ENCODE measurements at places on chromosomes 16 and 17. TPM values are rescaled to one million over a fixed set of nuclear protein-coding genes. Genes with fewer than 3 reads are reported as not detected.

DNA sequence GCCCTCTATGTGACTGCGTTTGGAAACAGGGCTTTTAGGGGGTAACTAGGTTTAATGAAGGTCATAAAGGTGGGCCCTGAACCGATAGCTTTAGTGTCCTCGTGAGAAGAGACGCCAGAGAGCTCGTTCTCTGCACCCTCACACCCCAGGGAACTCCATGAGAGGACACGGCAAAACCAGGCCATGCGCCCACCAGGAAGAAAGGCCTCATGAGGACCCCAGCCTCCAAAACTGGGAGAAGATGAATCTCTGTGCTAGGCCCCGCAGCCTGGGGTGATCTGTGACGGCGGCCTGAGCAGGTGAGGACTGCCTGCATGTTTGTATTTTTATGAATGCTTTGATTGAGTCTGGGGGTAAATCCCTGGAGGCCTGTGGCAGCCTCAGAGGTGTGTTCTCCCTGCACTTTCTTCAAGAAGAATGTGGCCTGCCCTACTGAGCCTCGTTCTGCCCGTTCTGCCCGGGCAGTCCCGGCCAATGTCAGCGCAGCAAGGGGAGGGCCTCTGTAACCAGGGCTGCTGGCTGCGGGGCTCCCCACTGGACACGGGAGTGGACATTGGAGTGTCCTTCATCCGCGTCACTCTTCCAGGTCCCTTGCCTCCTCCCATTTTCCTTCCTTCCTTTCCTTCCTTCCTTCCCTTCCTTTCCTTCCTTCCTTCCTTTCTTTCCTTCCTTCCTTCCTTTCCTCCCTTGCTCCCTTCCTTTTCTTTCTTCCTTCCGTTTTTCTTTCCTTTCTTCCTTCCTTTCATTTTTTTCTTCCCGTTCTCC, 6.8 kb upstream of the RNF213 start:
- DNase-seq: no peak

- no peak for DNase-seq
Observed at GRCh38 chr17:73103641-73104335, 11.3 kb upstream of the SLC39A11 start.

DNA sequence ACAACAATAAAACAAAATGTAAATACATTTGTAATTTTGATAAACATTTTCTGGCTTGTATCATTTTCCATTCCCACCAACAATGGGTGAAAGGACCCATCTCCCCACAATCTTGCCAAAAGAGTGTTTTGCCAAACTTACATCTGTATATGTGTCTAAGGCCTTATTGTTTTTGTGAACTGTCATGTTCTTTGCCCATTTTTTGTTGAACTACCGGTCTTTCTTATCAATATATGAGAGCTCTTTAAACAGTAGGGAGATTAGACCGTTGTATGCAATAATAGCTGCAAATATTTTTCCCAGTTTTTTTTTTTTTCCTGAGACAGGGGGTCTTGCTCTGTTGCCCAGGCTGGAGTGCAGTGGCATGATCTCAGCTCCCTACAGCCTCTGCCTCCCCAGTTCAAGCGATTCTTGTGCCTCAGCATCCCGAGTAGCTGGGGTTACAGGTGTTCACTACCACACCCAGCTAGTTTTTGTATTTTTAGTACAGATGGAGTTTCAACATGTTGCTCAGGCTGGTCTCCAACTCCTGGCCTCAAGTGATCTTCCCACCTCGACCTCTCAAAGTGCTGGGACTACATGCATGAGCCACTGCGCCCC, 9.6 kb upstream of the STX4 start:
- no peak for DNase-seq

DNA sequence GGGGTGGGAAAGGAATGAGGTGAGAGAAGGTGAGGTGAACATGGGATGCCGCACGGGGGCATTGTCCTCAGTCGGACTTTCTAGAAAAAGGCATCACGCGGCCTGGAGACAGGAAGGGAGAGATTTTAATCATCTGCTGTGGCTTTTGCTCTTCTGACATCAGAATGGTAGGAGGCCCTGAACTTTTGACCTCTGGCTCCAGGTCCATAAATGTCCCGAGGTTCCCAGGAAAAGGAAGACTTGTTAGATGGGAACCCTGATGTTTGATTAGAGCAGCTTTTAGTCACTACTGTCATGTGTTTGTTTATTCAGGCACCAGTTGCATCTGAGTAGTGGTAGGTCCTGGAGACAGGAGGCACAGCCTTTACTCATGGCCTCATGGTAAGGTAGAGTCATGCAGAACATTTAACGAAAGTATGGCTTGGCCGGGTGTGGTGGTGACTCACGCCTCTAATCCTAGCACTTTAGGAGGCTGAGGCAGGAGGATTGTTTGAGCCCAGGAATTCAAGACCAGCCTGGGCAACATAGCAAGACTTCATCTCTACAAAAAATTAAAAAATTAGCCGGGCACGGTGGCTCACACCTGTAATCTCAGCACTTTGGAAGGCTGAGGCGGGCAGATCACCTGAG, 203.1 kb downstream of the MSI2 start:
- DNase-seq: no peak

GRCh38 chr16:23594186-23594585, 1.9 kb downstream of the NDUFAB1 start:
- DNase-seq: no peak

DNA sequence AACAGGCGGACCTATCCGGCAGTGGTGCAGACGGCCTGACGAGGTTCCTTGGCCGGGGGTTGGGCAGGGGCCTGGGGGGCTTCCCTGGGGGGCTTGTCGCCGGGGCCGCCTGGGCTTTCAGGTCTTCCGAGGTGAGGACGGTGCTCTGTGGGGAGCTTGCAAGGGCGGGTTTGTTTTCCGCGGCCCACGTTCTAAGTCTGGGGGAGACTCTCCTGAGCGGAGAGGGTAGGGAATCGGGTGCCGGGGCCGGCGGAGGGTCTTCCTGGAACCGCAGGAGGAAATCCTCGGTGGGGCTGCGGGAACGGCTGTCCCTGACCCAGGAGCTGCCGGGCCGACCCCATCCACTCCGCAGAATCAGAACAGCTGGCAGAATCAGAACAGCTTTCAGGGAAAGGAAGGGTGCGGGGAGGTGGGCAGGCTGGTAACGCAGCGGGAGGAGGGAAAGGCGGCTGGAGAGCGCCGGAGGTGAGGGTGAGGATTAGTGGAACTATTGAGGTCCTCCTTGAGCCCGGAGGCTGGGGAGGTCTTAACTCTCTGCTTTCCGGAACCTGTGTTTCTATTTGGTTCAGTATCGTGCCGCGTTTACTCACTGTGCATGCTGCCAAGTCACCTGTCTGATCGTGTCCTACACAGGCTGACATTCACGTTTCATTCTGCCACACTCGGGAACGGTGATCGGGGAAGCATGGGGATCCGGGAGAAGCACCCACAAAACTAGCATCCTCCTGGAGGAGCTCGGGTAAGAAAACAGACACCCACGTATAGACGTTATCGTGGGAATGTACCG, 28.9 kb downstream of the CPSF4L start:
- DNase-seq: peak; percentile 46

DNA sequence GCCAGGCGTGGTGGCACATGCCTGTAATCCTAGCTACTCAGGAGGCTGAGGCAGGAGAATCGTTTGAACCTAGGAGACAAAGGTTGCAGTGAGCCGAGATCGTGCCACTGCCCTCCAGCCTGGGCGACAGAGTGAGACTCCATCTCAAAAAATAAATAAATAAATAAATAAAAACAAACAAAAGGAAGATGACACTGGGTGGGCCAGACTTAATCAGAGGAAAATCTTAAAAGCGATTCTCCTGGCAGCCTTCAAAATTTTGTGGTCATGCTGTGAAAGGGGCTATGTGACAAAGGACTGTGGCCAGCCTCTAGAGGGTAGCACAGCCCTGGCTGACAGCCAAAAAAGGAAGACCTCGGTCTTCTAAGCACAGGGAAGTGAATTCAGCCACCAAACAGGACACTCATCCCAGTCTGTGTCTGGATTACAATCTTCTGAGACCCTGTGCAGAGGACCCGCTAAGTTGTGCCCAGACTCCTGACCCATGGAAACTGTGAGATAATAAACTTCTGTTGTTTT, 391.1 kb downstream of the CNTNAP4 start:
- DNase-seq: no peak

DNA sequence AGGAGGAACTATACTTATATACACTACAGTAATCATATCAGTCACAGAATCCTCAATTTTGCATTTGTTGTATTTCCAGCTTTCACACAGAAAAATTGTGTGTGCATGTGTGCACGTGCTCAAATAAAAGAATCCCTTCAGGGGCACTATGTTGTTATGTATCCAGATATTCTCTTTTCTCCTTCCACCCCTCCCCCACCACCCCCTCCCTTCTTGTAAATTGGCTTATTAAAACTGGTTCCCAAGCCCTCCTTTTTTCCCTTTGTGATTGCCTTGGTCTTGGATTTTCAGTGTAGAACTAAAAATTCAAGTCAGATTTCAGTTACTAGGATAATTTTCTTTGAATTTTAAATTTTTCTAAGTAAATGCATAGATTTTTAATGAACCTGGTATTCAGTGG, 86.3 kb downstream of the WNT3 start:
- DNase-seq: no peak

DNA sequence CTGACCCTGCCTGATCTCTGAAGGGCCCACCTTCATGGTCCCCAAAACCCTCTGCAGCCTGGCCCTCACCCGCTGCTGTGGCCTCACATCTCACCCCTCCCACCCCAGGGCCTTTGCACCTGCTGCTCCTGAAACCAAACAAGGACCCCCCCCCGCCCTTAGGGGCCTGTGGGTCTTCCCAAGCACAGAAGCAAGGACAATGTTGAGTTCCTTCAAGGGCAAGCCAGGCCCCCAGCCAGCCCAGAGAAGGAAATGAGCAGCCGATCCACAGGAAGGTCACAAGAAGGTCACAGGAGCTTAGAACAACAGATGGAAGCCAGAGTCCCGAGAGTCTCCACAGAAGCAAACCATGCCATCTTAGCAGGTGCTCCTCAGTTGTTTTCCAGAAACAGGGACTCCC, 493 bp upstream of the PDE6G start:
- DNase-seq: no peak

DNA sequence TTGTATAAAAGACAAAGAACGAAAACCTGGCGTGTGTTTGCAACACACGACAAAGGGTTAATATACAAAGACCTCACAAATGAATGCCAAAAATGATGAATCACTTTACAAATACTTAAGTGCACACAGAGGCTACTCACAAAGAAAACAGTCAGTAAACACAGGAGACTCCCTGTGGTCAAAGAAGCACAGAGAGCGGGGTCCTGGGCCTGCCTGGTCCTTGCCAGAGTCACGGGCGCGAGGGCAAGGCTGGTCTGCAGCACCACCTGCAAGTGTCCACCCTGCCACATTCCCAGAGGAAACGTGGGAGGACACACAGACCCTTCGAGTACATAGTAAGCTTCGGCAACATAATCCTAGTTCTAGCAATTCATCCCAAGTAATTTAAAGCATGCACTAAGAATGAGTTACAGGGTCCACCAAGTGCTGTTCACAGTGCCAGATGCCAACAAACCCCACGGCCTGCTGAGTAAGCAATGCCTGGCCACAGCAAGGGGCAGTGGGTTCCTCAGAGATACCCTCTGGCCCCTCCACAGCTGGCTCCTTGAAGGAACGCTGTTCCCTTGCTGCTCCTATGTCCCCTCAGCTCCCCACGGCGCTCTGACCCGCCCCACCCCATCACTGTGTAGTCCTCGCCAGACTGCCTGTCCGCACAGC, 24.6 kb upstream of the FAAP100 start:
- DNase-seq: no peak

GRCh38 chr17:11121341-11121985, 119.5 kb upstream of the SHISA6 start:
- no peak for DNase-seq

GRCh38 chr17:48909783-48910182, 1.6 kb downstream of the UBE2Z start:
- DNase-seq: no peak

DNA sequence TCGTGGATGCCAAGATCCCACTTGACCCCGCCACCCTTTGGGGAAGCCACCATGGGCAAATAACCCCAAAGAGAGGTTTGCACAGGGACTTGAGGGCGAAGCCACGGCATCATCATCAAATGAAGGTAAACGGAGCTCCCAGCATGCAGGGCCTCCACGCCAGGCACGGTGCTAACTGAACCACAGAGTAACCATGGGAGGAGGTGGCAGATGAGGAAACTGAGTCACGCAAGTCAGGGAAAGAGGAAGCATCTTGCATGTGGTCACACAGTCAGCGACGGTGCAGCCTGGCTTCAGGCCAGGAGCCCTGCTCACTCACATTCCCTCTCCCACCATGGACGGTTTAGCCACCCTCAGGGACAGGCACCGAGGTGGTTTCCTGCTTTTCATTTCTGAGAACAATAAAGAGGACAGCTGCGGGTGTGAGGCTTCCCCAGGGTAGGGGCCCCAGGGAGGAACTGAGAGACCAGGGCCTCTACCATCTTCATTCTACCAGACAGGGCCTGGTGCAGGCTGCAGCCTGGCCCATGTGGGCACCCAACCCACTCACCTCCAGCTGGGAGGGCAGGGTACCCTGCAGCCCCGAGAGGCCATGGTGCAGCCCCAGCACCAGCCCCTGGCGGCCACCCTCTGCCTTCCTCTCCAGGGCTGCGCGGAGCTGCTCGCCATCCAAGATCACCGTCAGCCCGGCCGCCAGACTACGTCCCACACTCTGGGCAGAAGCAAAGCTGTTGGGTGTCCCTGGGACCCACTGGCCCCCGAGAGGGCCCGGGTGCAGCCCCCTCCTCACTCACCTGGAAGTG, 78.3 kb downstream of the RMI2 start:
- no peak for DNase-seq

DNA sequence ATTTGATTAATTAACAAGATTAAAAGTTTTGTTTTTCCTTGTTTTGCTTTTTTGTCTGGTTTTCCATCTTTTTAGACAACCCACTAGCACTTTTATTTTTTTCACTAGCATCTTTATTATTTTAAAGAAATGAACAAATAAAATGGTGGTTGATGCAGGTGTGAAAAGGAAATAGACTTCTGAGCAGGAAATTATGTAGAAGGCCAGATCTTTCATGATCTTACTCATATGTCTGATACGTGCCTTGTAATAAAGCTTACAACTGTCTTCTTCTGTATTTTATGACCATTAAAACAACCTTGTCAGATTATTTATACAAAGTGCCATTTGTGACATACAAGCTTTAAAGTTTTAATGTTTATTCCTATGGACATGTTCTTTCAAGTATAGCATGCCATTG, 6.3 kb downstream of the SLFN12L start:
- DNase-seq: no peak

- no peak for DNase-seq
Observed at GRCh38 chr17:3828151-3828851, 17.7 kb downstream of the NCBP3 start.

DNA sequence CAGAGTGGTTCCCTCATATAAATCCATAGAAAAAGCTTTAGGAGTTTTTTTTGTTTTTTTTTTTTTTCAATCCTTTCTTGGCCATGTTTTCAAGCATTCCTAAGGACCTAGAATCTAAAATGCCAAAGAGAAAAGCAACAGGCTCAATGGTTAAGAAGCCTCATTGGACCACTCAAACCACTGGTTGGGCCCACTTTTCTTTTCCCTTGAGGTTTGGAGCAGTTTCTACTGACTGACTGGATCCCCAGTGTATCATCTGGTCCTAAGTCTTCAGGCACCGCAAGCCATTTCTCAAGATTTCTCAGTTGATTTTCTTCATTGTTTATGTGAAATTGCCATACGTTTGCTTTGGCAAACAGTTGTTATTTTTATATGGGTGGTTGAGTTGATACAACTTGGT, 14.4 kb downstream of the METTL9 start:
- DNase-seq: no peak

C16orf78 gene
- not detected for total RNA-seq

RPRML gene
- not detected for total RNA-seq

UTS2R gene
- total RNA-seq: not detected

KRT17 gene
- total RNA-seq: not detected

ACSM2A gene
- total RNA-seq: not detected

PYY gene
- not detected for total RNA-seq

GPR139 gene
- total RNA-seq: not detected

Measured in adrenal gland (tissue), 19 donors.